ENCODE measurements at places on chromosomes 2 and 18.

GRCh38 chr18:74290794-74291471 lies 830 bp downstream of the CYB5A start:
- DNase-seq: peak; percentile 36

DNA sequence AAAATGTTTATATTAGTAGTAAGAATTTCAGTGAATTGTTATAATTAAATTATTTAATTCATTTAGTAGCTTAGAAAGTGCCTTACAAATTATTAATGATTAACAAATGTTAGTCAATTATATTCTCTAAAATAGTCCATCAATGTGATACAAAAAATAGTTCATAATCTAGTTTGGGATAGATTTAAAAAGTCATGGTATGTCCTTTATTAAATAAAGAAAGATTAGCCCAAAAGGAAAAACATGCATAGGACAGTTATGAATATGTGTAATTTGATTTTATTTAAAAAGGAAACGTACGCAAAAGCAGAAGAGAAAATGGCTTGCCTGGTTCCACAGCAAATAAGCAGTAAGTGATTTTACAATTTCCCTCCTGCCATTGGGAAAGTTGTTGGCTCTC lies 768.5 kb downstream of the TRIB2 start:
- no peak for DNase-seq

DNA sequence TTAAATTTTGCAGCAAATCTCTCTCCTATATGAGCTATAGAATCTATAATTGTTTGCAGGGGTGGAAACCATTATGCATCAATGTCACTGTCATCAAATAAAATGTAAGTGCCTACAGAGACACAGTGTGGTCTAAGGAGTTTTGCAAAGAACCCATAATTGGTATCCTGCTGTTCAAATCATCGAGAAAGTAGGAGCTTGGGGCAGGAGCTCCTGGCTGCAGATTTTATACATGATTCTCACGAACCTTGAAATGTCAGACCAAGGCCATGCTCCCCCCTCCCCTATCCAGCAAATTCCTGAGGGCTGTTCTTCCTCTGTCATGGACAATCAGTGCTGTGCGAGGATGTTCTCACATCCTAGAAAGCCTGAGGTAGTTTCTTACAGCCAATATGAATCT lies 119.5 kb upstream of the CYRIA start:
- DNase-seq: no peak

- DNase-seq: peak; percentile 84
Measured at GRCh38 chr2:130355578-130356431, at the start of gene PTPN18. Gene PTPN18, plus strand, starts transcription at chr2:130356056. Its CDS starts 52 bp downstream, at chr2:130356108.

GRCh38 chr2:98598781-98599428 lies 9.4 kb downstream of the COA5 start:
- peak; percentile 67 for DNase-seq

DNA sequence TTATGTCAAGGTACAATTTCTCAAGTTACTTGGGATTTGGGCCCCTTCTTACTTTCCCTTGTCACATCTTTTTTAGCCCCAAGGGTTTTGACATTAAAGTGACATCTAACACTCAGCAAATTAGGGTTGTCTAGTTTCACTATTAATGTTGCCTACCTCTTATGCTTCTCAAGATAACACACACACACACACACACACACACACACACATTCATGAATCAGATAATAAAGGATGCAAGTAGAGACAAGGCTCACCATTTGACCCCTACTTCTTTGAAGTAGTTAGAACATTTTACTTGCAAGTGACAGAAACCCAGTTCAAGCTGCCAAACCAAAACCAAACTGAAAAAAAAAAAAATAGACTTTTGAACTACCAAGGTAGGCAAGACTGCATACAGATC lies 138.8 kb downstream of the TRIB2 start:
- DNase-seq: no peak

GRCh38 chr2:109609352-109610024 lies 4.3 kb downstream of the SEPTIN10 start:
- DNase-seq: peak; percentile 60

Measured in amniotic epithelial cell (primary cell).